ENCODE measurements at places on chromosomes 5 and 9.
A peak's percentile ranks its signal among the peaks of the same experiment; 100 is the strongest.

GRCh38 chr9:126844085-126844484 is 16.4 kb upstream of the ZBTB34 start:
- no peak for DNase-seq

- no peak for DNase-seq
Measured at GRCh38 chr9:35237311-35237710, 75.5 kb downstream of the UNC13B start.

DNA sequence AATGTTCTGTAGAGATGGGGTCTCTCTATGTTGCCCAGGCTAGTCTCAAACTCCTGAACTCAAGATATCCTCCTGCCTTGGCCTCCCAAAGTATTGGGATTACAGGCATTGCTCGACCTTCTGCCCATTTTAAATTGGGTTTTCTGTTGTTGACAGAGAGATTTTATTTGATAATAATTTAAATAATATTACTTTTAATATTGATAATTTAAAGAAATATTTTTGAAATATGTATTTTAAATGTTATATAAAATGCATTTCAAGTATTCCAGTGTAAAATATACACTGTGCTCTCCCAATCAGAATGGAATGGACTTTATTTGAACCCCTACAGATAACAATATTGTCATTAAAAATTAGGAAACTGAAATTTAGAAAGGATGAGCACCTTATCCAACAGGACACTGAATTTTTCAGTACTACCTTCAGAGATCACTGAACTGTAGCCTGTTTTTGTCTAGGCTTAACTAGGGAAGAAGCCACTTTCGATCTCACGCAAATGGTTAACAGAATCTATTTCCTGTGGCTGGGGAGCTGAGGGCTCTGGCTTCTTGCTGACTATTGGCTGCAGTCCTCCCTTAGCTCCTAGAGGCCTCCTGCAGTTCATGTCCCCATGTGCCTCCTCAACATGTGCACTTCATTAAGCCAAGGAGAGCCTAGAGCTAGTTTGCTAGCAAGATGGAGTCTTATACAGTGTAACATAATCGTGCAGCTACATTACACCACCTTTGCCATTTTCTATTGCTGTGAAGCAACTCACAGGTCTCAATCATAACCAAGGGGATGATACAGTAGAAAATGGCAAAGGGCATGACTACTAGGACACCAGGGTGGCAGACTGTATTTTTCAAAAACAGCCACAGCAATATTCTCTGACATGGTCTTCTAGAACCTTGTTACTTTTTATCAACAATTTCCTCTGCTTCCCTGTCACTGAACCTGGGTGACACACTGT is 150.0 kb downstream of the CDC42SE2 start:
- no peak for DNase-seq

DNA sequence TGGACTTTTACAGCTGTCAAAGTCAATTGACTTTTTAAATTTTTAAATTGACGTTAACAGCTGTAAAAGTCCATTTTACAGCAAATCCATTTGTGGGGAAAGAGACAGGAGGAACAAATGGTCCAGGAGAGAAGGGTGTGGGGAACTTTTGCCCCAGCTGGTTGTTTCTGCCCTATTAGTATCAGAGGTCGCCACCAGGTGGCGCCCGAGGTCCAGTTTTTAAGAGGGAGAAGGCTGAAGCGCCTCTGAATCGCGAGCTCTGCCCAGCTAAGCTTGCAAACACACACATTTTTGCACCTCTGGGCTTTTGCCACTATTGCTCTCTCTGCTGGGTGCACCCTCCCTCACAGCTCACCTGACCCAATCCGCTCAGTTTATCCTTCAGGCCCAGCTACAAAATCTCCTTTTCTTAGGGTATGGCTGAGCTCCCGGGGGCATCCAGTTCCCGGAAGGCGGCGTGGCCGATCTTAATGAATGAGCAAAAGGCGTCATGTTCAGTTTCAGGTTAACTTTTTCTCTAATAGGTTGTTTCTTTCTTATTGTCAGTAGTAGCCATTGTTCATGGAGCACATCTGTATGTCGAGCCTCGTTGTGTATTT is 6.3 kb upstream of the TTLL11 start:
- DNase-seq = peak; percentile 60

- no peak for DNase-seq
Measured at GRCh38 chr5:66710557-66711088, 114.4 kb downstream of the MAST4 start.

DNA sequence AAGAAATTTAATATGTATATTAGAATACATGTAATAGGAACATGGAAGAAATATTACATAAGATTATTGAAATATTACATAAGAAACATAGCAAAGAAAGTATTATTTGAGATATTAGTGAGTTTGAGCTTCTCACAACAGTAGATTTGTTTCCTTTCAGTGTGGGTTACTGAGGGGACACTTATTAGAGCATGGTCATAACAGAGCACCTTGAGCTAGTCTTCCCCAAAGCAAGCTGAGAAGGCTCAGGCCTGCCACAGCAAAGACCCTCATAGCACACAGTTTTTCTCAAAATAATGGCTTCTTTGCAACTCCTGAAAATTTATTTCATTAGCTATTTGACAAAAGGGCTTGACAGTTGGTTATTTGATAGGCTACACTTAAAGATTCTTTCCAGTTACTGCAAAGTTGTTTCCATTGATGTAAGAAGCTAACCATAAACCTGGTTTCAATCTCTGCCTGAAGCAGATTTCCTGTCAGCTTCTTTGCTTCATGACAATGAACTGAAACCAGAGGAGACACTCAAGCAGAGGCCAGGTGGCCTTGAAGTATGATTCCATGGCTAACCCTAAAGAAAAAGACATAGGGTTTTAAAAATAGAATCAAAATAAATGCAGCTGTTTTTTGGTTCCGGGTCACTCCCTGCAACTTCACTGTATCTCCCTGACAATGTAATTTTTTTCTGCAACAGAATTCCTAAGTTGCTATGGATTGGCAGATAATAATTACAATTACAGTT is 68.6 kb downstream of the ERMP1 start:
- no peak for DNase-seq

GRCh38 chr5:146662229-146662628 is 146.2 kb upstream of the GPR151 start:
- peak; percentile 19 for DNase-seq

DNA sequence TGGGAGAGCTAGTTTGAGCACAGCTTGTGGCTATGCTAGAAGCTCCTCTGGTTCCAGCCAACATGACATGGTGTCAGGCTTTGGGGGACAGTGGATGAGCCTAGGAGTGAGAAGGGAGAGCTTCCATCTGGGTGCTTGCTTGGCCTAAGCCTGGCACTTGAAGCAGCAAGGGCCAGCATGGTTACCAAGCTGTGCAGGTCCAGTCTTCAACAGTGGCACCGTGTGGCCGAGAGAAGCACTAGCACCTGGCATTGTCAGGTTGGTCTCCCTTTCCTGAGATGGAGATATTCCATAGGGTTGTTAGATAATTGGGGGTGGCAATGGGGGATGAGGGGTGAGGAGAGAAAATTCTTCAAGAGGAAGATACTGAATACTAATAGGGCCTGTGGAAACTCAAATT is 261.9 kb downstream of the PBX3 start:
- no peak for DNase-seq

DNA sequence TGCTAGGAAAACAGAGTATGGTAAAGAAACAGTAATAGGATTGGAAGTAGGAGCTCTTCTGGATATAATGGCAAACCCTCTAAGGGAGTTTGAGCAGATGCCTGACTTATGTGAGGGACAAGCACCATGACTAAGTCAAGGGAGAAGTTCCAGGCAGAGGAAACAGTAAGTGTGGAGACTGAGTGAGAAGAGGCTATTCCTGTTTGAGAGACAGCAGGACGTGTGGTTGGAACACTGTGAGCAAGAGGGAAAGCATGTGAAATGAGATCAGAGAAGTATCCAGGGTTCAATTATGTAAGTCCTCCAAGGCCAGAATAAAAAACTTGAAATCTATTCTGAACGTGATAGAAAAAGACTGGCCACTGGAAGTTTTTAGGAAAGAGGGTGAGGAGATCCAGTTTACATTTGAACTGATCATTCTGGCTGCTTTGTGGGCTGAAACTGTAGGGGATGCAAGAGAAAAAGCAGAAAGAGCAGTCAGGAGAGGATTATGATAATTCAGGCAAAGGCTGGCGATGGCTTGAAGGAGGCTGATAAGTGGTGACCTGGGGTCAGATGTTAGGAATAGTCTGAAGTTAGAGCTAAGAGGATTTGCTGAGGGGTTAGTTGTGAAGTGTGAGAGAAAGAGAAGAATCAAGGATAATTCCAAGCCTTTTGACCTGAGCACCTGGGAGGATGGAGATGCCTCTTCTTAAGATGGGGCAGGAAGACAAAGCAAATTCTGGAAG is 19.2 kb downstream of the DMAC1 start:
- DNase-seq = no peak

- peak; percentile 29 for DNase-seq
Measured at GRCh38 chr5:135230251-135230925, 168.6 kb downstream of the MACROH2A1 start.

DNA sequence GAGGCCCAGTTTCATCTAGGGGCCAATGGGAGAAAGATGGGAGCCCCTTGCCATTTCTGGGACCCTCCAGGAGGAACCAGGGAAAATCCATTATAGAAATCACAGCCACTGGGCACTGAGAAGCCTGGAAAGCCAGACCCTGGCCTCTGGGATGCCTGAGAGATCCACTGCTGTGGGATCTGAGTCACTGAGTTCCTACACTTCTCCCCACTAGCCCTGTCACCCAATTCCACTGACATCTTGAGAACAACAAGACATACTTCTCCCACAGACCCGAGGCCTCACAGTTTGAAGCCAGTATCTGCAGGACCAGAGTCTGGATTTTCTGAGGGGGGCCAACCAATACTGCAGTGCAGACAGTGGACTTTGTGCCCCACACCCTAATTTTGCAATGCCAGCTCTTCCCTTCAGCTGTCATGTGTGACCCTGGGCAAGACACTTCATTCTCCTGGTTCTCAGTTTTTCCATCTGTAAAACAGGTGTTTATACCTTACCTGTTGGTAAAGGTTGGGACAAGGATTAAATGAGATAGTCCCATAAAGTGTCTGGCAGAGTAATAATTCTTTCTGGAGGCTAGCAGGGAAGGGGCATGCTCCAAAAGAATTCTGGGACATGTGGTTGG is 46.5 kb downstream of the CXXC5 start:
- DNase-seq = no peak

DNA sequence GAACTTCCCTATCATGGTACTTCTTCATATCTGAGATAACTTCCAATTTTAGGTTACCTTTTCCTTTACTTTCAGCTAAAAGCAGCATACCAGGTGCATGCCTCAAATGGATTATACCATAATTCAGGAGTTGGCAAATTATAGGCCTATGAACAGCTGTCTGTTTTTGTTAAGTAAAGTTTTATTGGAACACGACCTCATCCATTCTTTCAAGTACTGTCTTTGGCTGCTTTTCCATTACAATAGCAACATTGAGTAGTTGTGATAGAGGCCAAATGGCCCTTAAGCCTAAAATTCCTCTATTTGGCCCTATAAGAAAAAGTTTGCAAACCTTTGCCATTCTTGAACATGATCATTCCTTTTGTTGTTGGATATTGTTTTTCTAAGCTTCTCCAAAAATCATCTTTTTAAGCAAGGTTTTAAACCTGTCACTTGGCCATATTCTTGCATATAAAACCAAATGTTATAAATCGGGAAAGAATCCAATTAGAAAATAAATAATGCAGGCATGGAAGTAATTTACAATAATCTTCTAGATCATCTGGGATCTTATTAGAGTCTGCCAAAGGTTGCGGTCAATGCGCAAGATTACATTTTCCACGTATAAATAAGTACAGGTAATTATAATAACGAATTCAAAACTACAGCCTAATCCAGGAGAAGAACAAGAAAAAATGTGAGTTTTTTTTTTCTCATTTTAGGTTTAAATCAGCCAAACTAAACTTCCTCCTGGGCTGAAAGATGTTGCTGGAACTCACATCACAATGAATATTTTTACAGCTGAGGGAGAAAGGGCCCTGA is 226.5 kb upstream of the ANKRD55 start:
- no peak for DNase-seq

DNA sequence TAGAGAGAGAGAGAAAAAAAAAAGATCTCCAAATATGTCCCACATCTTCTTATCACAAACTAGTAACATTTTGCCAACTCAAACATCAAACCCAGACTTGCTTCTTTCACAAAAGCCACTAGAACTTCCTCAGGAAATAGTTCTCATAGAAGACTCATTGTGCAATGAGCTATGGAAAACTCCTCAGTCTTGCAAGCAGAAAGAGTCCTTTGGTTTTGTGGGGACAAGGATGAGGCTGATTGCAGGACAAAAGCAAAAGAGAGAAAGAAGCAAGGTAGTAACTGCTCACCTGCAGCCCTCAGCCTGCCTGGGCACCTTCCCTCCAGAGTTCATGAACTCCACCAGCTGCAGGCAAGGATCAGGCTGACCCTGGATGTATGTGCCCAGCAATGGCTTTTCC is 399.0 kb downstream of the IRX1 start:
- no peak for DNase-seq

DNA sequence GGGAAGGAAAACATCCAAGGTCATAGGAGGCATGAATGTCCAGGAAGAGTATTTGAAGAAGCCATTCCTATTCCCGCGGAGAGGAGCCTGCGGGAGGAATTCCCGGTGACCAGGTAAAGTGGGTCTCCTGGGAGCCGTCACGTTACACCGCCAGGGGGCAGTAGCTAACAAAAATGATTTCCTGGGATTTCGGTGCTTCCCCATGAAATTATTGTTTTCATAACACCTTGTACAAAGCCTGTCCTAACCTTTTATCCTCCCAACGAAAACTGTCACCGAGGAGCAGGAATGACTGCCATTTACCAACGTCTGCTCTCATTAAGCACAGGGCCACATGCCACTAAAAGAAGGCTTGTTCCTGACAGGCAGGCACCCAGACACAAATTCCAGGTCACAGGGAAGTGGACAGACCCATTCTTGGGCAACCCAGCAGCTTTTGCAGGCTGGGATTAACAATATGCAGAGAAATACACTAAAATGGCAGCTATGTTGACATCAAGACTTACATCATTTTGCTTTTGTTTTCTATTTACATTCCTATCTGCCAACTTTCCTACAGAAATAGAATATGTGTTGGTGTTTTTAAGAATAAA is 41.2 kb upstream of the CTSL start:
- peak; percentile 19 for DNase-seq

- no peak for DNase-seq
Measured at GRCh38 chr5:78755822-78756429, 107.4 kb upstream of the LHFPL2 start.

DNA sequence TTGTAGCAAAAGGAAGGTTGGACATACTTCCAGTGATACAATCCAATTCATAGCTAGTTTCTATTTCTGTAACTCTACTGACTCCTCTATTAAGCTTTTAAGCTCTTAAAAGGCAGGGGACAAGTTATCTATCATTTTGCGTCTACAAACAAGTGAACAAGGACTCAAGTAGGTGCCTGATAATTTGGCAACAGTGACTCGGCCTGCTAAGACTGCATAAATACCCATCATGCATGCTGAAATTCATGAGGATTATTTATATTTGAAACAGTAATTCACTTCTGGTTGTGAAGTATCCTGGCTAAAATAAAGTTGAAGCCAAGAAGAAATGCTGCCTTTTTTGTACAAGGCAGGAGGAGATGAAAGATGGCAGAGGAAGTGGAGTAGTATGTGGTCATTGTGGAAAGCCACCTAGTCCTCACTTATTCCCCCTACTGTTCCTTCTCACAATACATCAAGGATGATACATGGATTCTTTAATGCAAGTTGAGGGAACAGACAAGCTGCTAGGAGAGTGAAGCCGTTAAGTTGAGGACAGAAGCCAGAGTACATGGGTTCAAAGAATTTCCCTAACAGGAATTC is 74.0 kb downstream of the MRPS27 start:
- DNase-seq = no peak

GRCh38 chr9:87387351-87388011 is 110.2 kb upstream of the DAPK1 start:
- DNase-seq = no peak
